Tibial nerve (tissue), 4 donors: ENCODE measurements at places on chromosomes 6 and 20. TPM values are rescaled to one million over a fixed set of nuclear protein-coding genes. Genes with fewer than 3 reads are reported as not detected.

SRXN1 gene
- total RNA-seq: 18.8 TPM

TBX18 gene
- total RNA-seq: 50.2 TPM

KCNK17 gene
- not detected for total RNA-seq

USP49 gene
- 9.6 TPM for total RNA-seq

RIPOR3 gene
- 34.1 TPM for total RNA-seq

CMTR1 gene
- total RNA-seq: 45.0 TPM

IRF4 gene
- 0.22 TPM for total RNA-seq

GNAS gene
- 484 TPM for total RNA-seq

SMLR1 gene
- total RNA-seq: not detected

AFG1L gene
- total RNA-seq: 2.0 TPM

SIRPB1 gene
- 1.4 TPM for total RNA-seq
